ENCODE measurements at places on chromosomes 12 and 14. TPM values are rescaled to one million over a fixed set of nuclear protein-coding genes. Genes with fewer than 3 reads are reported as not detected.

GRCh38 chr14:91241863-91242262, 2.6 kb downstream of the GPR68 start:
- DNase-seq = no peak

GRCh38 chr14:36493761-36494160, 26.3 kb downstream of the NKX2-1 start:
- no peak for DNase-seq

The CLEC4D gene
- total RNA-seq = not detected

DNA sequence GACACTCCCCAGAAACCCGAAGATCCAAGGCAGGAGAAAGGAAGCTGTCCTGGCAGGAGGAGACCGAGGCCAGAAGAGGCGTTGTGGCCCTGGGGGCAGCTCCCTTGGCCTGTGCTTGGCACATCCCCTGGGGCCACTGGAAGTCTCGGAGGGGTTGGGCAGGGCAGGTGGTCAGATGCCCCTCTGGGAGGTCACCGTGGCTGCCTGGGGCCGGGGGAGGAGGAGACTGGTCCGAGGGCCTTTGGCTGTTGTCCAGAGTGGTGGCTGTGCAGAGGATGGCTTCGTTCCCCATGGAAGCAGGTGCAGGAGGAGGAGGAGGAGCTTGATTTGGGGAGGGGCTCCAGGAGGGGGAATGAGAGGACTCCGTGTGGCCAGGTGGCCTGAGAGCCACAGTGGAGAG, 3.3 kb upstream of the NUDT14 start:
- no peak for DNase-seq

DNA sequence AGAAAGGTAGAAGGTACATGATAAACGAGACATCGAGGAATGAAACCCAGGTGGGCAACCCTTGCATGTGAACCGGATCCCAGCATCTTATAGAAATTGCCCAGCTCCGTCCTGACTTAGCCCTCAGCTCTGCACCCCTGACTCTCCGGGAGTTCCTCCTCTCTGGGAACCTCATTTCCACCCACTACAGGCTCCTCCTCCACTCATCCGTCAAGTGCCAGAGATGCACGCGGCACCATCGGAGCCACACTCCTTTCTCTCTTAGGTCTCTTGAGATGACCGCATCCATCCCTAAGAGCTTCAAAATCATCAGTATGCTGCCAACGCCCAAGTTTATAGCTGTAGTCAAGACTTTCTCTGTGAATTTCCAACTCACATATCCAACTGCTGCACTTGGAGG, 84.7 kb downstream of the TTC7B start:
- no peak for DNase-seq

DNA sequence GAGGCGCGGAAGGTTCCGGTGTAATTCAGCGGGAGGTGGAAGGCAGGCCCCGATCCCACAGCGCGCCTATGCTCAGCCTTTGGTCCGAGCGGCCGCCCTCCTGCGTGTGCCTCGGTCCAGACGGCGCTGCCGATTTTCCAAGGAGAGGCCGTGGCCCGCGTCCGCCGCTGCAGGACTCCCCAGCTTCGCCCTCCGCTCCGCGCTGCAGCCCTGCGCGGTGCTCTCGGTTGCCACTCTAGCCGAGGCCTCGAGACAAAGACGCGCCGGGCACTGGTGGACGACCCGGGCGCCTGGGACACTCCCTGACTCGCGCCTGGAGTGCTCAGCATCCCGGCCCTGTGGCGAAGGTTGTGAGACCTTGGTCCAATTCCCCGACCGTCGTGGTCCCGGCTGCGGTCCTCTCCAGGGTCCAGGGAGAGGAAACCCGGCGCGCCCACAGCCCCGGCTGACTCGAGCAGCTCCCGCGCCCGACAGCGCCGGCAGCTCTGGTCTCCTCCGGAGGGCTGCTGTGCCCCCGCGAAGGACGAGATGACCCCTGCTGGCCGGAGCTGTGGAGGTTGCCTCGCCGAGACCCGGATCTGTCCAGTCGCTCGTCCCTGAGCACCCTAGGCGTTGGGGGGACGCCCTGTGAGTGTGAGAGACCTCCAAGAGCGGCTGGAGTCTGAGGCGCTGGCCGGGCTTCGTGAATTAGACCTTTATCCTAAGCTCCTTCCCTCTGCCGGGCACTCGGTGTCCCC, 6.5 kb downstream of the HOXC12 start:
- no peak for DNase-seq

GRCh38 chr14:70663707-70664179, 22.0 kb downstream of the TTC9 start:
- no peak for DNase-seq

DNA sequence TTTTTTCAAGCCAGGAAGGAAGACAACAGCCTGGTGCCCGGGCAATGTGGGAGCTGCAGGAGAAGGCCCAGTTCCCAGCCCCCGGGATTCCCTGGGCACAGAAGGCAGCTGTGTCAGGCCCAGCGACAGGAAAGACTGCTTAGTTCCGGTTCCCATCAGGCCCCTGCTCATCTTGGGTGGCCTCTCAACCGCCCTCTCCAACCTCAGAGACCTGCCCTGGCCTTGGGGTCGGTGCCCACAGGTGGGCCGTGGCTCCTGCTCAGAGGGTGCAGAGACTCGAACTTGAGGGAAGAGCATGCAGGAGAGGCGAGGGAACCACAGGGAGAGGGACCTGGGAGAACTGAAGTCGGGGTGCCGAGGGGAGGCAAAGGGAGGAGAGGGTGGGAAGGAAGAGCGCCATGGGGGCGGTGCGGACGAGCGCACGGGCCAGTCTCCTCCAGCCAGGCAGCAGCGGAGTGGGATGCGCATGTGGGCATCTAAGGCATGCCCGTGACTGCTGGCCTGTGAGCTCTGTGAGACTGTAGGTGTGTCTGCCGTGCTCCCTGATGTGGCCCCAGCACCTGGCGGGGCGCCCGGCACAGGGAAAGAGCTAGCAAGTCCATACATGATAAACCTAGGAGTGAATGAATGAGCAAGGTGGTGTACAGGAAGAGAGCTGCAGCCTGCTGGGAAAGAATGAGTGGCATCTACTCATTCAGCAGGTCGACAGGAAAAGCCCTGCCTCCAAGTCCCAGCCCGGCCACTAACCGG, 42.7 kb downstream of the SSH1 start:
- no peak for DNase-seq

The MAP3K9 gene
- total RNA-seq = 5.4 TPM

DNA sequence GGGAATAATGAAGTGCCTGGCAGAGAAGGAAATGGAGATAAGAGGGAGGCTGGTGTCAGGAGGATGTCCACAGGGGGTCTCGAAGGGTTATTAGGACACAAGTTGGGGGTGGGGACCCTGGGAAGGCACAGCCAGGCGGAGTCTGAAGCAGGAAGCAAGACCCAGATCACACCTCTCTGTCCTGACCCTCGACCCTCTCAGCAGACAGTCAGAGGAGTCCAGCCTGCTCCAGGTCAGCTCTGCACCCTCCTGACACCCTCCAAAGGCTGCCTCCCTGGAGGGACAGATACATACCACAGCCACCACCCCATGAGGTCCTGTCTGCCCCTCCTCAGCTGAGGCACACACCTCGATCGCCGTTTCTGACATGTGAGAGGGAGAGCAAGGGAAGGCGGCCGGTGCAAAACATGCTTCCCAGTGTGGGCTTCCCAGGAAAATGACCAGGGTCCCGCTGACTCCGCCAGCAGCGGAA, 9.0 kb downstream of the BCL11B start:
- no peak for DNase-seq

The PMEL gene
- 1.6 TPM for total RNA-seq

DNA sequence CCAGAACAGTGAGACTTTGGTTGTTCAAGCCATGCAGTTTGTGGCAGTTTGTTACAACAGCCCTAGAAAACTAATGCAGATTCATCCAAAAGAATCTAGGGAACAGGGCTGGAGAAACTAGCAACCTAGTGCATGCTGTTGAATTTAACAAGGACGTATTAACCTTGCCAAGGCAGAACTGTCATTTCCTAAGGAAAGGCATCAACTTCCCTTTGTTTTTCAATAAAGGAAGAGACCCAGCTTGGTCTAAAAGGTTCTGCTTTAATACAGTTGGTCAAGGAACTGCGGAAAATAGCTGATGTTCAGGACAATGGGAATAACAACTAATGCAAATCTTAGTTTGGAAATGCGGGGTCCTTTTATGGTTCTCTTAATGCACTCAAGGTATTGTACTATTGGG, 11.5 kb downstream of the AK7 start:
- DNase-seq = no peak

GRCh38 chr12:1823237-1823636, 2.9 kb downstream of the LRTM2 start:
- no peak for DNase-seq

GRCh38 chr12:49750027-49750995, 9.0 kb downstream of the TMBIM6 start:
- DNase-seq = no peak

DNA sequence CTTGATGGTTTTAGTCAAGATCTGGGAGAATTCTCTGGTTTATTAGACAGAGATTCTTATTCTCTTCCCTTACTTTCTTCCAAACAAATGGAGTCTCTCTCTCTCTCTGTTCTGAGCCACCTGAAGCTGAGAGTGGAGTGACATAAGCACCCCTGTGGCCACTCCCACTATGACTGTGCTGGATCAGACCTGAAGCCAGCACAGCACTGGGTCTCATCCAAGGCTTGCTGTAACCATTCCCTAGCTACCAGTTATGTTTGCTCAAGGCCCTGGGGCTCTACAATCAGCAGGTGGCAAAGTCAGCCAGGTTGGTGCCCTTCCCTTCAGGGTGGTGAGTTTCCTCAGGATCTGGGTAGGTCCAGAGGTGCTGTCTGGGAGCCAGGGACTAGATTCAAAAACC, 568.5 kb downstream of the AACS start:
- peak; percentile 48 for DNase-seq

DNA sequence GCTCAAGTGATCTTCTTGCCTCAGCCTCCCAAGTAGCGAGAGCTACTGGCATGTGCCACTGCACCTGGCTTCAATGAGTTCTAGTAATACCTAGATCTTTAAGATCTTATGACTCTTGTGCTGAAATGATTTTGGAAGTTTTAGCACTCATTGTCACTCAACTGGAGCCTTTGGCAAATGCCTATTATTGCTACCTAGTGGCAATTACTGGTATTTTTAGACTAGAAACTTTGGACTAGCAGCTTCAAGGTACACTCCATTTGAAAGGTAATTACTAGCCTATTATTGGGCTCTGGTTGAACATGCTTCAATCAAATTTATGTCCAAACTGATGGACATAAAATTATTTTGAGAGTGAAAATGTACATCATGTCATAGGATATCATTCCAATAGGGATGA, 80.7 kb upstream of the MUCL1 start:
- DNase-seq = no peak

GRCh38 chr12:91177381-91177780, 5.2 kb downstream of the DCN start:
- no peak for DNase-seq

The KRT73 gene
- total RNA-seq = not detected

The TBX3 gene
- total RNA-seq = 7.6 TPM

DNA sequence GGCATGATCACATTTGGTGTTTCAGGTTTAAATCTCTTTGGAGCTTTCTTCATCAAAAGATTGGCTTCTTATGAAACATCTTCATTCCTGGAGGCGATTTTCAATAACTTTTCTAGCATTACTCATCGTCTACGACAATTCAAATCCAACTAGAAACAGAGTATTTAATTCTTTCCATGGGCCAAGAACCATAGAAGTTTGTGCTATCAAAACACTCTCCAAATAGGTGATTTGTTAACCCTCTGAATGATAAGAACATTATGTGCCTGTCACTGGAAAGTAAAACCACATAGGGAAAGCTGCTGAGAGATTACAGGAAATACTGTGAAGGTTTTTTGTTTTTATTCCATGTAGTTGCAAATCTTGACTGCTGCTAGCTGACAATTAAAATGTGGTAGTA, 6.9 kb upstream of the DCN start:
- DNase-seq = no peak
